Fibroblast of skin of scalp (primary cell): ENCODE measurements at places on chromosomes 11 and 22.
A peak's percentile ranks its signal among the peaks of the same experiment; 100 is the strongest.

DNA sequence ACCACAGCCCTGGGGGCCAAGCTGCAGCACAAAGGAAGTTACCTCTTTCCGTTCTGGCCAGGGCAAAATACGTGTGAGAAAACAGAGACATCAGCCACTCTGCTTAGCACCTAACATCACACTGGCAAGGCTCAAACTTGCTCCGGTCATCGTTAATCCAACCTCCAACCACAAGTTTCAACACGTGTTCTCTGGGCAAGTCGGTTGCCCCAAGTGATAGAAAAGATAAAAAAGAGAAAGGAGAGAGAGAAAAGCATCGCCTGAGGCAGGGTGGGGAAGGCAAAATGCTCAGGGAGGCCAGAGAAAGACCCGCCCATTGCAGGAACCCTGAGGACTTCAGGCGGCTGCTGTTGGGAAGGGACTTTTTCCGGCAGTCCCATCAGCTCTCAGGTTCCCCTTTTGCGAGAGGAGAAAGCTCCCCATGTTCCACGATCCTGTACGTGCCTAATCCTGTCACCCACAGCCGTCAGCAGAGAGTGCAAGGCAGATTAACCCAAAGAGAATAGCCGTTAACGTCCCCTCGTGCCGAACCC is 18.5 kb upstream of the B4GALNT4 start:
- DNase-seq = no peak

- DNase-seq = no peak
Observed at GRCh38 chr22:40645579-40646197, 9.2 kb upstream of the MRTFA start.

GRCh38 chr22:19341500-19341899 is 50.0 kb upstream of the CLTCL1 start:
- DNase-seq = no peak

DNA sequence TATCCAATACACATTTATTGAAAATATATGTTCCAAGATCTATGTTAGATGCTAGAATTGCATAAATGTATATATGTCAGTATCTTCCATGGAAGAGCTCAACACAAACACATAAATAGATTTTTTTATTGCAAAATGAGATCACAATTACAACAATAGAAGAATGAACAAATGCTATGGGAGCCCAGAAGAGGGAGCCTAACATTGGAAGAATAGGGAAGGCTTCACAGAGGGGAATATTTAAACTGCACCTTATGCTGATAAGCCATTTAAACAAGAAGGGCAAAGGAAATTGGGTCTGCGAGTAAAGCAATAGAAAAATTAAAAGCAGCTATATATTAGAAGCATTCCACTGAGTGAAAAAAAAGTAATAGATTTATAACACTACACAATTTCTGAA is 96.1 kb upstream of the LRRC55 start:
- no peak for DNase-seq

DNA sequence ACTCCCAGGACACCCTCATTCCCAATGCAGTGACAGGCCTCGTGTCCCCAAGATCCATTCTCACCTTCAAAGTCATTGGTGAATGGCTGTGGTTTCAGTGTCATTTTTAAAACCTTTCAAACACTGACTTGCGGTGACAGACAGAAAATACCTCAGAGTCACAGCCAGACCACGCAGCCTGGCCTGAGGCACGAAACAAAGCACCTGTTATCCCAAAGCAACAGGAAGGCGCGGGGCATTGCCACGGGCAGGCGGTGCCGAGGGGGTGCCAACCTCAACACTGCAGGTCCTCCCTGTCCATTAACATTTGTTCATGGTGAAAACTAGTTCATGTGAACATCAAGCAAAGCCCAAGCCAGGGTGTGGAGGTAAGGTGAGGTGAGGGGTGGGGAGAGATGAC is 38.2 kb downstream of the RPUSD4 start:
- DNase-seq = no peak

DNA sequence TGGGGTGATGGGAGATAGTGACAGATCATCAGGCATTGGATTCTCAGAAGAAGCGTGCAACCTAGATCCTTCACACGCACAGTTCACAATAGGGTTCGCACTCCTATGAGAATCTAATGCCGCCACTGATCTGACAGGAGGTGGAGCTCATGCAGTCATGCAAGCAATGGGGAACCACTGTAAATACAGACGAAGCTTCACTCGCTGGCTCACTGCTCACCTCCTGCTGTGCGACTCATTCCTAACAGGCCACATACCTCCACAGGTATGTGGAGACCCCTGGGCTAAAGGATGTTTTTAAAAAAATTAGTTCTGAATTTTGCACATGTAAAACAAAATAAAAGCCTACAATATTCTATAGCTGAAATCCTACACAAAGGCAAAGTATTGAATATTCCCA is 20.5 kb upstream of the TEAD1 start:
- DNase-seq = no peak

- peak; percentile 14 for DNase-seq
Observed at GRCh38 chr22:36586271-36586670, 57.3 kb upstream of the EIF3D start.

- no peak for DNase-seq
Observed at GRCh38 chr11:95140397-95141033, 50.9 kb downstream of the ENDOD1 start.

DNA sequence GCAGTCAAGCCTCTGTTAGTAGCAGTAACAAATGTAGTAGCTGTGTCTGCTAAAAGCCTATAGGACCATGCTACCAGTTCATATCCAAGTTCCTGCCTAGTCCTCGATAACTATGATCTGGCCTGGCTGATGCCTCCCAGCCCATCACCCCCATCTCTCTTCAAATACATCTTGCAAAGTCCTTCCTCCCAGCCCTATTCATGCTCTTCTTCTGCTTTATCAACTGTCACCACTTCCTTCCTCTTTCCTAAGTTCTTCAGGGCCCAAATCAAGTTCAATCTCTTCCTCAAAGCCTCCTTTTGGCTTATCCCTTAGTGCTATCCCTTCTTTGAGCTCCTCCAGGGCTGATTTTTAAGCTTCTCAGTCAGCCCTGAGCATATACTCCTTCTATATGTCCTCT is 150.9 kb upstream of the THY1 start:
- no peak for DNase-seq

DNA sequence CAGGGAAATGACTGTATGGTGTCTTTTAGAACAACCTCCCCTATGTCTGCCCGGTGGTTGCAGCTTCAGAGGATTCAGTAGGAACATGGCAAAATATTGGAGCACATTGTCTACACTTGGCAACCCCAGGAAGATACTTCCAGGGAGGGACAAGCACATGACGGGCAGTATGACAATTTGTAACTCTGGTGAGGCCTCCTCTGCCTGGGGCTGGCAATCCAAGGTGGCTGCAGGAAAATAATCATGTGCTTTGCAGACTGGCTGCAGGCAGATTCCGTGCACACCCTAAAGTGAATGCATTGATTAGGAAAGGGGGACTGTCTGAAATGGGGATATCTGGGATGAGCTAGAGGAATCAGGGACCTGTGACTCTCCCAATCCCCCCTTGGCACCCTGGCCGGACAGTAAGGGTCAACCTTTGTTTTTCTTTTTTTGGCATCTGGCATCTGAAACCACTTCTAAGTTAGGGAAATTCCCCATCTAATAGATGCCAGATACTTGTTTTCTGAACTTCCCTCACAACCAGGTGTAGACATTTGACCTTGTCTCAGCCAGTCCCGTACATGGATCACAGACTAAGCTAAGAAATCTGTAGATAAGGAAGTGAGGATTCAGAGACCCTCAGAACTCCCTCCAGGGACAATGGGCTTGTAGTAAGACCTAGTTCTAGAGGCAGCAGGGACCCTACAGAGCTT is 10.5 kb upstream of the PHOX2A start:
- no peak for DNase-seq

DNA sequence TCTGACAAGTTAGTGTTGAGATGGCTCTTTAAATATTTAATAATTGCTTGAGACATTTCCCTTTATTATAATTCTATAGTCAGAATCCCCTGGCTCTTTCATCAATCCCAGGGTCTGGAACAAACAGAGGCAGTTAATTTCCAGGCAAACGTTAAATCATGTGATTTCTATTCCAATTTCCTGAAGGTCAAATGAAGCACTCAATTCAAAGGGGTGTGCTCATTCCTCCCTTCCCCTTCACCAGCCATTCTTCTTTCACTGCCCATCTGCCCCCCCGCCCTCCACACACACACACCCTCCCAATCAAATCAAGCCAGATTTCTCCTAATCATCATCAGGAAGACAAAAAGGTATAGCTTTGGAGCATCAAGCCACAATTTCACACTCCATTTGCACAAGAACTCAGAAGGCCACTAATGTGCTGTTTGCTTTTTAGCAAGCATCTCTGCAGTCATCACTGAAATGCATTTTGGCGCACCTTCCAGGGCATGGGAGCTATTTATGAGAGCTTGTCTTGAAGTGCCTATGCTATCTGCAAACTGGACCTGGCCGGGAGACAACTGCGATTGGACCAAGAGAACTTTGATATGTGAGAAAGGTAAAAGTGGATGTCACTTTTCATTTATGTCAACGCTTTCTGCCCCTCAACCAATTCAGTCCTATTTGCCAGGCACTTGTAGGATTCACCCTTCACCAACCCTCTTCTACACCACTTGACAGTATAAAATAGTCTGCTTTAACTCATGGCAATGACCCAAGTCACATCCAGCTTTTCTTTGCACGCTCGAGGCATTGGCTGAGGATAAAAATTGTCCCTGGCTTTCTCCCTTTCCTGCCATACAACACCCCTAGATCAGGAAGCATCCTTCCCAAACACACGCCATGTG is 315.1 kb upstream of the API5 start:
- no peak for DNase-seq

DNA sequence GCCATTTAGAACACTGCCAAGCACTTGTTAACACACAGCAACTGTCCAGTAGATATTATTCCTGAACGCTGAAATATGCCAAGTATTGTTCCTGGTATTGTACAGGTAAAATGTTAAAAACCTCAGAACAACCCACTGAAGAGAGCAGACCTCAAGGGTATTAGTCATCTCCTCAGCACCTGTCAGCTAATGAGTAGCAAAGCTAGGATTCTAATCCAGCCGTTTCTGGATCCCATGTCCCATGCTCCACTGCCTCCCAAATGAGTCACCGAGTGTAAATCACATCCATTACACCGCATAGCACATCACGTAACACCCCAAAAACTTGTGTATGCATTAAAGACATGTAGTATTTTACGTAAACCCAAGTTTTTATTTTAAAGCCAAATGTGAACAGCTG is 705.4 kb upstream of the TENM4 start:
- no peak for DNase-seq

DNA sequence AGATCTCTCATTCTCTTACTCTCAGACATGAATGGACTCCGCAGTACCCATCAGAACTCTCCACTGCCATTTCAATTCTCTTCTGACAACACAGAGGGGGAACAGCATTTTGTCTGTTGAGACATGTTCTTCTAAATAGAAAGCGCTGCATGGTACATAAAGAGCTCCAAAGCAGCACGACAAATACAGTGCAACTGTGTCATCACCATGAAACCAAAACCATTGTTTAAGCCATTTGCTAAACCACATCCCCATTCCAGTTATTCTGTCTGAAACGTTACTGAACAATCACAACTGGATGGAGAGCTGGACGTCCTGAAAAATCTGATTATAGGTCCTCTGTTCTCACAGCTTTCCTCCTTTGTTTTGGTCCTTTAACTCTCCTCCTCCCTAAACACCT is 17.9 kb upstream of the TENM4 start:
- DNase-seq = no peak

DNA sequence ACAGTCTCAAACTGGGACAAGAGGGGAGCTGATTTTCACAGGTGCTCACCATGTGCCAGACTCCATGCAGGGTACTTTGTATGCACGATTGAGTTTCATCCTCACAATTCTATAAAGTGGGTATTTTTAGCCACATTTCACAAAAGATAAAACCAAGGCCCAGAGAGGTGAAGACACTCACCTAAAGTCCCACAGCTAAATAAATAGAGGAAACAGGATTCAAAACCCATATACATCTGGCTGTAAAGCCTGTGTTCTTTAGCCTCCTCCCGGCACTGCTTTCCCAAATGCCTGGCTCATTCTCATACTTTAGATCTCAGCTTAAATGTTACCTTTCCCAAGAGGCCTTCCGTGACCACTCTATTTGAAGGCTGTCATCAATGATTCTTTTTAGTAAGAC is 13.2 kb upstream of the KCTD14 start:
- no peak for DNase-seq

DNA sequence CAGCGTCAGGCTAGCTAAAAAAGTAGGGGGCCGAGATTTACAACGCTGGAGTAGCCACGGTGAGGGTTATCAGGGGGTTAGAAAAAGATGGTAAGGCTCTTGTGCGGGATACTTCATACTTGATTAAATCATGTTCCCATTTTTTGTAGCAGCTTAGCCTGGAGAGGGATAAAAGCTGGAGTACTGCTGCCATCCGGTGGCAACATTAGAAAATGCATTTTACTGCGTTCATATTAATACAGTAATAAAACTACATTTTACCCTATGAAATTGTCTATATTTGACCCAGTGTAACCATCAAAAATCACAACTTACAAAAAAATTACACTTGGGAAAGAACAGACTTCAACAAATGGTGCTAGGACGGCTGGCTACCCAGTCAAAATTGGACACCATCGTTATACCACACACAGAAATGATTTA is 17.3 kb downstream of the RPUSD4 start:
- peak; percentile 50 for DNase-seq

- DNase-seq = no peak
Observed at GRCh38 chr22:37862570-37863325, 13.5 kb downstream of the EIF3L start.

- DNase-seq = no peak
Observed at GRCh38 chr11:1472180-1473005, 14.2 kb downstream of the MOB2 start.

GRCh38 chr11:107526197-107526596 is 39.3 kb downstream of the ALKBH8 start:
- DNase-seq = no peak

- DNase-seq = no peak
Observed at GRCh38 chr11:27205779-27206570, 157.0 kb downstream of the CCDC34 start.

DNA sequence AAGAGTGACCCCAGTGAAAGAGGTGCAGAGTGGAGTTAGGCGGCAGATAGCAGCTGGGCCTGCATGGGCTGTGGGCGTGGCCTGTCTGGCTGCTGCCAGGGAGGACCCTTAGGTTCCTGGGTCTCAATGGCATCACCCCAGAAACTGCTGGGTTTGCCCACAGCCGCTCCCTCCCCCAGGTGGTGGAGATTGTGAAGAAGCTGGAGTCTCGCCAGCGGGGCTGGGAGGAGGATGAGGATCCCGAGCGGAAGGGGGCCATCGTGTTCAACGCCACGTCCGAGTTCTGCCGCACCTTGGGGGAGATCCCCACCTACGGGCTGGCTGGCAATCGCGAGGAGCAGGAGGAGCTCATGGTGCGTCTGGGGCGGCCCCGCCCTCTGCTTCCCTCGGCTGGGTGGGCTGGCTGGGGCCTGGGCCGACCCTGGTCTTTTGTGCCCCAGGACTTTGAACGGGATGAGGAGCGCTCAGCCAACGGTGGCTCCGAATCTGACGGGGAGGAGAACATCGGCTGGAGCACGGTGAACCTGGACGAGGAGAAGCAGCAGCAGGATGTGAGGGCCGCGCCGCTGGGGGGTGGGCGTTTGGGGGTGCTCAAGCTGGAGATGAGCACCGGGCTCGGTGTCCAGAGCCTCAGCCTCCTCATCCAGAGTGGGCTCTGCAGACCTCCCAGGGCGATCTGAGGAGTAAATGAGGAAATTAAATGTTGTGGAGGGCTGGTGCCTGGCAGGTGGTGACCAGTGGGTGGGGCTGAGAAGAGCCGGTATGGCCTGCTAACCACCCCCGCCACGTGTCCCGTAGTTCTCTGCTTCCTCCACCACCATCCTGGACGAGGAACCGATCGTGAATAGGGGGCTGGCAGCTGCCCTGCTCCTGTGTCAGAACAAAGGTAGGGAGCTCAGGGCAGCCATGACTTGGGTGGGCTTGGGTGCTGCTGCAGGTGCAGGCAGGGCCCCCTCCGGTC is 15.0 kb downstream of the SART1 start:
- no peak for DNase-seq
